Cardiac fibroblast (primary cell): ENCODE measurements at places on chromosomes 2 and 18.

DNA sequence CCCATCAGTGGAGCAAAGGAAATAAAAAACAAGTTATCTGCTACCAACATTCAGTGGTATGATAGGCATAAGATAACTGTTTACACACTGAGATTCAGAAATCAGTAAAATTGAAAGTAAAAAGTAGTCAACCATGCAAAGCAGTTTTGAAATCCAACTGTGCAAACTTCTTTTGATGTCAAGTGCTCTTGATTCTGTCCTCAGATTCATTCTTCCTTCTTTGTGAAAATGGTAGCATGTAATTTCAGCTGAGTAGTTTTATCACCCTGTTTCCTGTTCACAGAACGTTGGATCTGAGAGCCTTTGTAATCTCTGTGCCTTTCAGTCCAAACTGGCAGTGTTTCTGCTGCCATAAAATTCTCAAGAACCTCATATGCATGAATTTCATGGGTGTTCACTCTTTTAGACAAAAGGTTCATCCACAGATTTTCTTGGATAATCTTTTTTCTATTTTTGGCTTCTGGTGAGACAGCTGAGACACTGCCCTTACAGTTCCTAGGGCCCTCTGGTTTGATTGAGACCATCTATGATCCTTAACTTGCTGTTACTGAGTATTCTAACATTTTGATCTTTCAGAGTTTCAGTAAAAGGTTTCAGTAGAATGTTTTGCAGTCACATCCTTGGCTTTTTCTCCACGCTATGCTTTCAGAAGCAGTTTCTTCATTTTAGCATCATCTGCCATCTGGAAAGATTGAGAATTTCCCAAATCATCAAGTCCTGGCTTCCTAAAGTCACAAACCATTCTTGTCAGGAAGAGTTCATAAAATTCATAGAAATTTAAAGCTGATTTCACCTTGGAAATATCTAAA, 272.3 kb upstream of the EPHA4 start:
- DNase-seq, result no peak

DNA sequence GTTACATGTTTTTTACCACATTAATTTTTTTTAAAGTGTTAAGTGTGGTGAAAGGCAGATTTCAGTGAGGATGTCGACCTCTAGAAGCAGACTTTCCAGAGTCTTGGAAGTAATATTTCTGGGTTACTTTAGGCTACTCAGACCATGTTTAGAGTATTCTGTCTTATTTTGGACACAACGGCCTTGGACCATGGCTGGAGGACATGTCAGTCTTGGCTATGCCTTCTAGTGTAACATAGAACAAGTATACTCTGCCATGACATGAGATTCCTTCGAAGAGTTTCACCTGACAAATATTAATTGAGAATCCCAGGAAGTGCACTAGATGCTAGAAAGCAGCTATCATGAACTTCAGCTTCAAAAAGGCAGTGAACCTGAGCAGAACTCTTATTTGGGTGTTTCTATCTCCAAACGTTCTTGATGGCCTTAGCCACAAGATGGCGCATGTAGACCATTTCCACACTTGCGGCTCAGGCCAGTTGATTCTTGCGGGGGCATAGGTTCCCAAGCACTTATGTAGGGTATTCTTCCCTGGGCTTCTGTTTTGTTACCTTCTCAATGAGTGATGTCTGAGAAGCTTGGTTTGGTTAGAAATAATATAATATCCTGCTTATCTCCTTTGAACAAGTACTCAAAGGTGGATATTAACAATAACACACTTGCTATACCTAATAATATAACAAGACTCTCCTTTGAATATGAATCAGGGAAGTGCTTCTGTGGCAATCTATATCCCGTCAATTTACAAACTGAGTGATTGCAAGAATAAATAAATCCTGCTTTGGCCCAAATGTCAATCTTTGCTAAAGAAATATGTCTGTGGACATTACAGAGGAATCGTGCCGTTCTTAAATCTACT, 62.0 kb downstream of the CACNB4 start:
- DNase-seq, result peak; percentile 84

- peak; percentile 6 for DNase-seq
Observed at GRCh38 chr2:60439219-60439974, 114.1 kb downstream of the BCL11A start.

GRCh38 chr18:63078471-63078870, 241.1 kb downstream of the BCL2 start:
- DNase-seq, result no peak

DNA sequence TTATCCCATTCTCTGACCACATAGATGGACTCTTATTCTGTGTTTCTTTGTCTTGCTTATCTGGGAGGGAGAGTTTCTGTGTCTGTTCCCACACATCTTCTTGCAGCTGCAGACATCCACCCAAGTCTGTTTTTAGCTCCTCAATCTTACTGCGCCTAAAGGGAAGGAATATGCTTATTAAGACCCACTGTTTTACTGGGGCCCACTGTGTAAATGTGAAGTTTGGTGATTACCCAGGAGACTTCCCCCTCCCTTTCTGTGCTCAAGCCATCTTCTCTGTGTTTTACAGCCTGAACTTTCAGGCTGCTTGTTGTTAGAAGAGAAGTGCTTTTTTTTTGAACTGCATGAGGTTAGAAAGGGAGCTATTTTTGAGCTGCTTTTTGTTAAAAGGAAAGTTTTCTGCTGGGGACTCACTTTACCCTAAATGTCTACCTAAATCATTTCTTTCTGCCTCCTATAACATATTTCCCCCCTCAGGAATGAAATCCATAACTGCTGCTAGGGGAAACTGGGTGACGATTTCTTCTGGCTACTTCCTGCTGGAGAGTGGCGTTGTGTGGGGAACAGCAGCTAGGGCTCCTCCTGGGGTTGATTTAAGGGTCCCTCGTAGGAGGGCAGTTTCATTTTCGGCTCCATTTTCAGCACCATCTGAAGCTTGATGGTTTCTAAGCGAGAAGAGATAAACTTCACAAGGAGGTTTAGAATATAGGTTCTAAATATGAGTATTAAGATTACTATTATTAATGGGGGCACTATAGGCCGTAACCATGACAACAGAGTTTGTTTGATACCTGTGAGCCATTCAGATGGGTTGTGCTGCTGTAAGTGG, 39.5 kb upstream of the GMCL1 start:
- DNase-seq, result peak; percentile 31

DNA sequence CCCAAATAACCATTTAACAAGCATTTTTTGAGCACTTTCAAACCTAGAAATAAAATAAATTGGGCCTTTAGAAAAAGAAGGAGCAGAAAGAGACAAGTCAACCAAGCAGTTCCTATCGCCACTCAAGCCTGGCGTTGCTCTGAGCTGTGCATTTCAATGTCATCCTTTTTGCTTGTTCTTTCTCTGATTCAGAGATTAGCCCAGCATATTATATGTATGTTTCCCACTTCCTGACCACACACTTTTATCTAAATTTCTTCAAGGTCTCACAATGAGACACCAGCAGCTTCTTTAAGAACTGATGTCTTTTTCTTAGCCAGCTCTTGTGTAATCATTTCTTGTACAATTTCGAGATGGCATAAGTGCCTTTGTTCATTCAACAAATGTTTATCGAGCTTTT, 344.5 kb upstream of the ID2 start:
- no peak for DNase-seq
